ENCODE measurements at places on chromosomes 3 and 15.

DNA sequence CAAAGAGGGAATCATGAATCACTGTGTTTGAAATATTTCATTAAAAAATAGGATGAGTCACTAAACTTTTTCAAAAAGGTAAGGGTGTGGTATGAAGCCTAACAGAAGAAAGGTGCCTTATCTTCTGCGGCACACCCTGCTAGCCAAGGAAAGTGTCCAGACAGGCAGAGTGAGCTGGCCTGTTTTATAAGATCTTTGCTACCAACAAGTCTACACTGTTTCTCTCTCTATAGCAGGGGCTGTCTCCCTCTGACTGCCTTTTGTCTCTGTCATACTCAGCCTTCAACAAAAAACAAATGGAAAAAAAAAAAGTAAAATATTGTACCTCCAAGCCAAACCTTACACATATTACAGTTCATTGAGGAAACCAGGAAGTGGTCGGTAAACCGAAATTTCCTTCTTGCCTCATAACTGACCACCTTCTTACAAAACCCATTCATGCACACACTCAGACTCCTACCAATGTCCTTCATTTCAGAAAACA, 9.1 kb downstream of the ZDHHC3 start:
- DNase-seq, result no peak

DNA sequence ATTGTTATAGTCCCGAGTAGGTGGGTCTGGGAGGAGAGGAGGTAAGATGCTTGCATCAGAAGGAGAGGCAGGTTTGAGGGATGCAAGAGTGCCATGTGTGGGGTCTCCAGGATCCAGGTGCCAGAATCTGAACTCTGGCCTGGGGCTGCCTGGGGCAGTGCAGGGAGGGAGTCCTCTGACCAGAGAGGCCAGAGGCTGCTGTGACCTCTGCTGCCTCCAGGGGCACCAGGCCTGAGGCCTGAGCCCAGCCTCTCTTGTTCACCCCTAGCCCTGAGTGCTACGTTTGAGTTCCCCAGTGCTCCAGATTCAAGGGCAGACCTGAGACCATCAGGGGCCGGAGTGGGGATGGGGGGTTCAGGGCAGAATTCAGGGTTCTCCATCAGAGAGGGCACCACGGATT, 7.4 kb downstream of the SLC38A3 start:
- DNase-seq, result no peak

- DNase-seq, result no peak
Observed at GRCh38 chr3:25461946-25462345, 33.9 kb downstream of the RARB start.

GRCh38 chr3:193767353-193768069, 174.5 kb downstream of the OPA1 start:
- DNase-seq, result peak; percentile 20

DNA sequence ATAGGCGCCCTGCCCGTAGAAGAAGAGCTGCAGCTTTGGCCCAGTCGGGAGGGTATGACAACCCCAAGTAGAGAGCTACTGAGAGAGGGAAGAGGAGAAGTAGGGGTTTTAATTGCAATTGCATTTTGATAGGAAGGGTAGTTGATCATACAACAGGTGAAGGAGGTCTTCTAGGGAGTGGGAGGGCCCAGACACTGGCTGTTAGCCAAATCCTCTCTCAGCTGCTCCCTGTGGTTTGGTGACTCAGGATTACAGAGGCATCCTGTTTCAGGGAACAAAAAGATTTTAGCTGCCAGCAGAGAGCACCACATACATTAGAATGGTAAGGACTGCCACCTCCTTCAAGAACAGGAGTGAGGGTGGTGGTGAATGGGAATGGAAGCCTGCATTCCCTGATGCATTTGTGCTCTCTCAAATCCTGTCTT, 408.9 kb upstream of the THBS1 start:
- no peak for DNase-seq

GRCh38 chr3:124227150-124227630, 235.3 kb upstream of the ROPN1 start:
- DNase-seq, result no peak

DNA sequence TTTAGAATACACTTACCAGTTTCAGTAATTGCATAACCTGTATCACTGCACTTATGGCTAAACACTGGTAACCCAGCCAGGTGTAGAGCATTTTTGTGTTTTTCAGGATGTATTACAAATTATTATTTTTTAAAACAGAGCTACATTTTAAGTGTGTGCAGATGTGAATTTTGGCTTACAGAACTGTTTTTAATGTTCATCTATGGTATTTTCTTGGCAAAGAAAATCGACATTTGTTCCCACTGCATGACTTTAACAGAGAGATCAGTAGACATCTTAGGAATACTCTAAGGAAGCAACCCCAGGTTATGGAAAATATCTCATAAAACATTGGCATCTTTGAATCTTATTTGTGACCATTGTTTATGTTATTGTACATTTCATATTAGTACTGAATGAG, 73.3 kb downstream of the ATP13A4 start:
- DNase-seq, result no peak

DNA sequence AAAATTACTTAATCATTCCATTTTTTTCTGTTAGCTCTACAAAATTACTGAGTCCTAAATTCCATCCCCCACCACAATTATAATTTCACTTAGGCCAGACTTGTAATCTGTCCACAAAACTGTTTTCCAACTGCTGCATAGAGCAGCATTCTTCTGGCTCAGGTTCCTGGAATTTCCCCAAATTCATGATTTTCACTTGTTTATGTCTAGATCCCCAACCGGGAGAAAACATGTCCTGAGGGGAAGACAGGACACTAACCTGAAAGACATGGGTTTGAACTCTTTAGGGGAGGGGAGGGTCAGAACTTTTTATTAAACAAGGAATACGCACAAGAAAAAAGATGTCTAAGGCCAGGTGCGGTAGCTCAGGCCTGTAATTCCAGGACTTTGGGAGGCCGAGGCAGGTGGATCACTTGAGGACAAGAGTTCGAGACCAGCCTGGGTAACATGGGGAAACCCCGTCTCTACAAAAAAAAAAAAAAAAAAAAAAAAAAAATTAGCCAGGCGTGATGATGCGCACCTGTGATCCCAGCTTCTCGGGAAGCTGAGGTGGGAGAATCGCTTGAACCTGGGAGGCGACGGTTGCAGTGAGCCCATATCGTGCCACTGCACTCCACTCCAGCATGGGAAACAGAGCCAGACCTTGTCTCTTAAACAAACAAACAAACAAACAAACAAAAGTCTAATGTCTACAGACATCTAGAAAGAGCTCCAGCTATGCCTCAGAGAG, 1.5 kb downstream of the ETFA start:
- DNase-seq, result no peak

GRCh38 chr15:80578206-80578595, 116.9 kb upstream of the ABHD17C start:
- no peak for DNase-seq

- no peak for DNase-seq
Observed at GRCh38 chr15:91465696-91466095, 365.6 kb downstream of the SV2B start.

DNA sequence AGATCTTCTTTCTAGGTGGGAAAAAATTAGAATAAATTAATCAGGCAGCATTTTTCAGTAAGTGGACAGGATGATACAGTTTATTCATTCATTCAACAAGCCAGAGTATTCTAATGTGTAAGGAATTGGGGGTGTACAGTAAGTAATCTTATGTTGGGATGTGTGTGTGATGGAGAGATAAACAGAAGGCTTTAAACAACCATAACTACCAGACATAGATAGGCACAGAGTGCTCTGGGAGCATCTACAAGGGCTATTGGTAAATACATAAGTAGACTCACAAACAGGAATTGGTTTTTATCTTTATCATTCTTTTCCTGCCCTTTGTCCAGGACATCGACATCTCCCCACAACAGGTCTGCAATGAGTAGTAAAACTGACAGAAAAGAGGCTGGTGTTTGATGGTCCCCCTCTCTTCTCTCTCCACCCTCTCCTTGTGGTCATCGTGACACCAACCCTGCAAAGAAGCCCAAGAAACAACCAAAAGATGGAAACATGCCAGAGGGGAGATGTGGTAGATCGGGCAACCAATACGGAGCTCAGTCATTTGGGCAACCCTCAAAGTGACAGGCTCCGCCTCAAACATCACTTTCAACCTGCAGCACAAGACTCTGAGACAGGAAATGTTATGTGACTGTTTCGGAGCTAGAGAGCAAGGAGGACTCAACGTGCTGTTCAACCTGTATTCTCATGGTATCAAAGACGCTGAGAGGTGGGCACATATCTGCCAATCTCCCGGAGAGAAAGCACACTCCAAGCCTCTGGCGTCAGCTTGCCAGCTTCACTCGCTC, 28.7 kb upstream of the B3GNT5 start:
- DNase-seq, result no peak

DNA sequence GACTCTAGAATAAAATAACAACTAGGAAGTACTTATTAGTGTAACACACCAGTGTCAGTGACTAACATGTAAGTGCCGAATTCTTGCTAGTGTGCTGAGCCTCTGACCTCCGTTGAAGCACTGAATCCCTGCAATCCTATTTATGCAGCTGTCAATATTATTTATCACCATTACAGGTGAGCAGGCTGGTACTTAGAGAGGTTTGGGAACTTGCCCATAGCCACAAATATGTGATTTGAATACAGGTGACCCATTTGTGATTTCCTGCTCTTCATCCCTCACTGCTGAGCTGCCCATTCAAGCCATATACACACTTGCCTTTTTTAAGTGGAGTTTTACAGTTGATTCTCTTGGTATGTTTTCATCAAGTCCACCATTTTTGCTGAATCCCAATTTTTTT, 12.2 kb downstream of the EIF4E3 start:
- no peak for DNase-seq

DNA sequence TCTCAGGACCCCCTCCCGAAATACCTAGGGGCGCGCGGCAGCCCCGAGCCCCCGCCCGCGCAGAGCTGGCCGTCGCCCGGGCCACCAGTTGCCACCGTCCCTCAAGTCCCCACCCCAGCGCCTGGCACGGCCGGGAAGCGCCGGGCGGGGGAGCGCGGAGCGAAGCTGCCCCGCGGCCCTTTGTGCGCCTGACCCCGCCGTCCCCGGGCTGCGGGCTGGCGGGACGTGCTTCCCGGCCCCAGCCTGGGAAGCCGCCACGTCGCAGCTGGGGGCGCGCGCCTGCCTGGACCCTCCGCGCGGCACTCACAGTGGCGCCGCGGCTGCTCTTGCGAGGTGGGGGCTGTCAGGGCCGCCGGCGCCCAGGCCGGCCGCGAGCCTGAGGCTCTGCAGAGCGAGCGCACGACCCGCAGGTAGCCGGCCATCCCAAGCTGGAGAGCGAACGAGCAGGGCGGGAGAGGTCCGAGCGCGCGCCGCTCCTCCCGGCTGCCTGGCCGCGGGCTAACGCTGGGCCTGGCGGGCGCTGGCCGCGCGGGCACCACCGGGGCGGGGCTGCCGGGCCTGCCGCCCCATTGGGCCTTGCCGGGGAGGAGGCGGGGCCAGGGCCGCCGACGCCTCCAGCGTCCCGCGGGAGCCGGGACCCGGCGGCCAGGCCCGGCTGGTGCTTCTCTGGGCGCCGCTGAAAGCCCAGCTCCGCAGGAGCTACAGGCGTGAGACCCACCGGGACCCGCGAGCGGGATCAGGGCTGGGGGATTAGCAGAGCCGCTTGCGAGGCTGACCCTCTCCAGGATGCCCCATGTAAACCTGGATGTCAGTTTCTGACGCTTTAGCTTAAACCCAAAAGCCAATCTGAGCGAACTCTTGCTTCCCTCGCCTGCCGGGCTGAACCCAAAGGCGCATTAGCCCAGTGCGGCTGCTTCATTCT, at the start of gene IDH2:
Gene IDH2 (minus strand): TSS at position 500 of the 922 bp plus-strand sequence. CDS start 78 bp downstream, at position 422.
- peak; percentile 82 for DNase-seq

DNA sequence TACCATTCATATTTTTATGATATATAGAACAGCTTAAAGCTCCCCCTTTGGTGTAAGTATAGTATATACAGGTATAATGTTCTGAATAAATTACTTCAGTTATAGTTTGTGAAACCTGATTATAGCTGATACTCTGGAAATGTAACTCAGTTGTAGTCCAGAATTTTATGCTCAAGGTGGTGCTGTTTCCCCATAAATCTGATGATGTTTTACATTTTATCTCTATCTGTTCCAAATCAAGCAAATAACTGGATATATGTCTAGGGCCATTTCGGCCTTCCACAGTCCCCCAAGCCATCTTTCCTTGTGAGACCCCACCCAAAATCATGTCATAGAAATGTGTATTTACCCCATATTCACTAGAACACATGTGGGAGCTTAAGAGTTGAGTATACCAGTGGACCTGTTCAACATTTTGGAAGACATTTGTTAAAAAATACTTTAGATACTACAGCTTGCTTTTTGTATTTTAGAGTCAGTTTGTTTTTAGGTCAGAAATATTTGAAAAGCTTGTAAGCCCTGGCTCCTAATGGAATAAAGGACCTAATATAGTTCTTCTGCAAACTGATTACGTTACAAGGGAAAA, 107.1 kb downstream of the ATG7 start:
- DNase-seq, result no peak

- DNase-seq, result no peak
Observed at GRCh38 chr3:192223815-192224214, 503.5 kb downstream of the FGF12 start.

GRCh38 chr15:50993598-50993997, 85.1 kb downstream of the AP4E1 start:
- DNase-seq, result no peak

DNA sequence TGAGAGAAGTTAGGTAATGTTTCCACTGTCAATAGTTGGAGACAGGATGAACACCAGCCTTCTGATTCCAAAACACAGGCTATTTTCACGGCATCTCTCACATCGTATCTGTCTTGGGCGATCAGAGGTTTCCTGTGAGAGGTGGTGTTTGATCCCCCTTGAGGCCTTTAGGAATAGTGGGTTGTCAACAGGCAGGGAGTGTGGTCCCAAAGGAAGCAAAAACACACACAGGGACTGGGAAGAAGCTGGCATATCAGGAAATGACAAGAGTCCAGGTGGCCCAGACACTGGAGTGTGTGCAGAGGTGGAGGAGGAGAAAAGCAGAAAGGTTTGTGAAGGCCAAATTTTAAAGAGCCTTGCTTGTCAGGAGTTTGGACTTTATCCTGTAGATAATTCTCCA, 6.6 kb upstream of the MAGEF1 start:
- DNase-seq, result no peak

DNA sequence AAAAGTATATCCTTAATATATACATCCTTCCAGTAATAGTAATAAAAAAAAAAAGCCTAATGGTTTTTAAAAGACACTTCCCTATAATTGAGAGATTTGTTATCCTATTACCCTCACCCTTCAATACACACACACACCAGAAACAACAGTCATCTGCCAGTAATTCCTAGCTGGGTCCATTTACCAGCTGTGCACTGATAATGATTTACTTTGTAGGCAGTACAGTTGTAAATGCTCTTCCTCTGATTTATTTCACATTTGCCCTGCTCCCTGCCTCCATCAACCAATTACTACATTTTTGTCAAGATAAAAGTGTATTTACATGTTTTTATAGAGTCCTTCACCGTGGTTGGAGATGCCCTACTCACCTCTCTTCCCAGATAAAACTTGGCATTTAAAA, 12.4 kb downstream of the TPM1 start:
- DNase-seq, result no peak

GRCh38 chr3:71831599-71831998, 46.7 kb upstream of the PROK2 start:
- DNase-seq, result no peak
